Memory B cell (primary cell): ENCODE measurements at places on chromosomes 11 and 22.

GRCh38 chr22:49930596-49931412, 12.4 kb downstream of the CRELD2 start:
- peak; percentile 65 for DNase-seq

DNA sequence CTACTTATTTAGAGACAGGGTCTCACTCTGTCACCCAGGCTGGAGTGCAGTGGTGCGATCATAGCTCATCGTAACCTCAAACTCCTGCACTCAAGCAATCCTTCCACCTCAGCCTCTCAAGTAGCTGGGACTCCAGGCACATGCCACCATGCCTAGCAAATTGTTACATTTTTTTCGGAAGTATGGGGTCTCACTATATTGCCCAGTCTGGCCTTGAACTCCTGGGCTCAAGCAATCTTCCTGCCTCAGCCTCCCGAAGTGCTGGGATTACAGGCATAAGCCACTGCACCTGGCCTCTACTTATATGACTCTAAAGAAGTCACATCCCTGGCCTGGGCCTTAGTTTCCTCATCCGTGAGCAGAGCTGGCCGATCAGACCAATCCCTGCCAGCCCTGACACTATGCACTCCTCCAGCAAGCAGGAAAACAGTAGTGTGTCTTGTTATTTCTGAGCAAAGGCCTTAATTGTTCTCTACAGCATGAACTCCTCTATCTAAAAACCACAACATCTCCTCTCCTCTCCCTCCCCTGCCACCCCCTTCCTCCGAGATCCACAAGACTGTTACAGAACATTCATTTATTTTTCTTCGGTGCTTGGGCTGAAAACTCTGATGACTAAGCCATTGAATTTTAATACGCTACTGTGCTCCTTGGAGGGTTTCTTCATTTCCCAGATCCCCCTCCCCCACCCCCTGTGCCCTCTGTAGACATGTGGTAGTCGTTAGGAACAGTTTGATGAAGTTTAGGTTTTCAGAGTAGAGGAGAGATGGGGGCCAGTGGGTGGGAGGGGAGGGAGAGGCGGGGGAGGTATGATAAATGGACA, 91.5 kb downstream of the ABTB2 start:
- no peak for DNase-seq

GRCh38 chr22:39092111-39092862, 4.8 kb upstream of the APOBEC3H start:
- DNase-seq = no peak

DNA sequence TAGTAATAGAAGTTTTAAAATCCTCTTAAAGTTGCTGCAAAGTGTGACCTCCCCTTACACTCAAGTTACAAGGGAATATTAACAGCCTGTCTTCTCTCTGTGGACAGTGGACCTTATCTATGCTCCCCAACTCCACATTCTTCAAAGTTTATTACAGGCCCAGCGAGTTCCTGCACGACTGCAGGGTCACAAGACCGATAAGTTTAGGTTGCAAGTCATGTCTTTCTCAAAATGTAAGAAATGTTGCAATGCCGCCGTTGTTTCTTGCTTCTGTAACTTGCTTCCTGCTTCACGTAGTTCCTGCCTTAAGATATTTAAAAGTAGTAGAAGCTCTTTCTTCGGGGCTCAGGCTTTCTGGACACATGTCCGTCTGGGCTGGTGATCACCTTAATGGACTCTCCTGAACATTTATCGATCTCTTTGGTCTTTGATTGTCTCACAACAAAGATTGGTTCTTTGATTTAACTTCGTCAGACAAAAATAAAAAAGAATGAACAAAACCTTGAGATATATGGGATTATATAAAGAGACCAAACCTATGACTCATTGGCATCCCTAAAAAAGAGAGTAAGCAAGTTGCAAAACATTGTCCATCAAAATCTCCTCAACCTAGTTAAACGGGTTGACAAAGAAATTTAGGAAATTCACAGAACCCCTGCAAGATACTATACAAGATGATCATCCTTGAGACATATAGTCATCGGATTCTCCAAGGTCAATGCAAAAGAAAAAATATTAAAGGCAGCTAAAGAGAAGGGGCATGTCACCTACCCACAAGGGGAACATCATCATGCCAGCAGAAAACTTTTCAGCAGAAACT, 45.4 kb upstream of the GLYAT start:
- no peak for DNase-seq

DNA sequence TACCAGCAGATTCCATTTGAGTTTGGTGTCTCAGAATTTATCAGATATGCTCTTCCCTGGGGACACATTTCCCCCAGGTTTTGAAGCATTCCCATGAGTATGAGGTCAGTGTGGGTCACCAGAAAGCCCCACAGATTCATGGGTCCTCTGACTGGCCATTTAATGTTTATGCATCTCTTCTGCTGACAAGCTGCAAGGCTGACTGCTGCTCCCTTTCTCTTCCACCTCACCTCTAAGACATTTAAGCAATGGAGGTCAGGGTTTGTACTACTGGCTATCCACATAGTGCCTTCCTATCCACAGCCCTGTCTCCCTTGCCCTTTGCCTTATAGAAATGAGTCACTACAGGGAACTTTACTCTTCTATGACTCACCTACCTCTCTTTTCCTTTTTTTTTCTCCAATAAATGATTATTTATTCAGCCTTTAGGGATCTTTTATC, 106.0 kb upstream of the TIMP3 start:
- no peak for DNase-seq

GRCh38 chr11:27238811-27239210, 124.2 kb downstream of the CCDC34 start:
- no peak for DNase-seq

DNA sequence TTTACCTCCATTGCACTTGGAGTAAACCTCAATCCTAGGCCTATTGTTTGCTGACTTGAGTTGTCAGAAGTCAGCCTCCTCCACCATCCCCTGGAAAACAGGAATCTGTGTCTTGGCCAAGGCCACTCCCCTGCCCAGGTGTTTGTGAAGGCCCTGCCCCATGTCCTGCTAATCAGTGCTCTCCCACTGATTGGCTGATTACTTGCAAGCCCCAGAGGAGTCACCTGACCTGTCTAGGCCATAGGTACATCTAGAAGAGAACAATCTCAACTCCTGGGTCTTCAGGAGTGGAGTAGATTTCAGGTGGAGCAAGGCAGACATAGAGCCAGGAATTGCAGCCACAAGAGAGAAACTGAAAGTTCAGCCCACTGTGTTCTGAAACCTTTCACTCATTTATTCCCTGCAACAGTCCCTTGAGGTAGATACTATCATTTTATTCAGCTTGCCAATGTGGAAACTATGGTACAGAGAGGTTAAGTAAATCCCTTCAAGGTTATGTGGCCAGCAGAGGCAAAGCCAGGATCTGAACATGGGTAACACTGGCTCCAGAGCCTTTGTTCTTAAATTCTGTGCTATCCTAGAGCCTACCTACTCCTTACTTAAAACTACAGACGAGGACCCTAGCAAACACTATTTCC, 10.4 kb downstream of the OAF start:
- DNase-seq = no peak

DNA sequence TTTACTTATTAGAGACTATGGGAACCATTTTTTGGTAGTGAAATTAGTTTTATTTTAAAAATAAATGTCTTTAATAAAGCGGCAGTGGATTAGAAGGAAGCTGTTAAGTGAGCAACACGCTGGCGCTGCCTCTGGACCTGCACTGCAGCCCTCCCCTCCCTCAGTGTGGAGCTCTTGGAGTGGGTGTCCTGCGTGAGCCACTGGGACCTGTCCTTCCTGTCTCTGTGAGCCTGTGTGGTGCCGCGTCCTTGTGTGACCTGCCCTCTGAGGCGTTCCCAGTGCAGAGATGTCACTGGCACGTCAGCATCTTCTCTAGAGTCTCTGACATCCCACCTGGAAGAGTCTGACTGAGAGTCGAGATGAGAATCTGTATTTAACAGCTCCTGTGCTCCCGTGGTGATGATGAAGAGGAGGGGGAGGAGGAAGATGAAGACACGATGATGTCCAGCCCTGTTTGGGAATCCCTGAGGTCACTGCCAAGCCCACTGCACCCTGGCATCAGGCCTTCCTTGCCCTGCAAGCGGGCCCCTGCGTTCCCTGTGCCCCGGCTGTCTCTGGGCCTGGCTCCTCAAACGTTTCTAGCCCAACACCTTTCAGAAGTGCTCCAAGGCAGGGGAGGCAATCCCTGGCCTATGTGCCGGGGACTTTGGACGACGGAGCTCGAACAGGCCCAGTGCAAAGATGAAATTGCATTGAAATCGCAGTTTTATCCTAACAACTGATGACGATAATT, 271.8 kb downstream of the TBC1D22A start:
- no peak for DNase-seq

GRCh38 chr11:112364962-112365481, 104.4 kb upstream of the PLET1 start:
- DNase-seq = no peak

- DNase-seq = no peak
Observed at GRCh38 chr11:45805305-45806071, 539 bp downstream of the SLC35C1 start.

DNA sequence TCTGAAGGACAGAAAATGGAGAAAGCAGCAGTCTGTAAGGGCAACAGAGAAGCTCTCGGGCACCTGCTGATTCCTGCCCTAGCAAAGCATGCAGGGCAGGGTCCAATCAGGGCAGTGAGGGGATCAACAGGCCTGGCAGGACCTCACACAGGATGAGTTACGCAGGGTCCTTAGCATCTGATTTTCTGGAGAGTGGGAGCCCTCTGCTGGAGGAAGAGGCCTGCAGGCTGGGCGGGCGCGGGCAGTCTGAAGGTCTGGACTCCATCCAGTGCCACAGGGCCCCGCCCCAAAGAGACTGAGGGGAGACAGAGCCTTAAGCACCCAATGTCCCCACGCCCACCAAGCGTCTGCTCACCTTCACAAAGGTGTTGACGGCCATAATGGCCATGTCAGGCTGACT, 28.9 kb downstream of the AP1B1 start:
- no peak for DNase-seq

DNA sequence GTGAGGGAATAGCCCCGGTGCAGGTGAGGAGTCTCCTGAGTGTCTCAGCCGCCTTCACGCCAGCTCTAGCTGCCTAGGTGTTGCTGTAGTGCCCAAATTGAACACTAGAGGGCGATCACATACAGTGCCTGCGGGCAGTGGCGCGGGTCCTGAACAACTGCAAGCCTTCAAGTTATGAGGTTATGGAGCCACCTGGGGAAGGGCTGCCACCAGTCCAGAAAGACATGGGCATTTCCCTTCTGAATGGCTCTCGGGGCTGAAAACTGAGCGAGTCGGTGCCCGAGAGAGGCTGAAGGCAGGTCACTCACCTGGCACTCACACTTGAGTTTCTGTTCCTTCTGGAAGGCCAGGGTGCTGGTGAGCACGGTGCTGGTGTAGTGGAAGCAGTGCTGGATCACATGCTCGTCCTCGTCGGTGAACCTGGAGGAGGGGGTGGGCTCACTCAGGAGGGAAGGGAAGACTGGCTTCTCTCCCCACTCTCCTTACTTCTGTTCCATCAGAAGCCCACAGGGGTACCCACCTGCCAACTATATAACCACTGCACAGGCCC, 88.4 kb downstream of the PDE2A start:
- DNase-seq = peak; percentile 74

DNA sequence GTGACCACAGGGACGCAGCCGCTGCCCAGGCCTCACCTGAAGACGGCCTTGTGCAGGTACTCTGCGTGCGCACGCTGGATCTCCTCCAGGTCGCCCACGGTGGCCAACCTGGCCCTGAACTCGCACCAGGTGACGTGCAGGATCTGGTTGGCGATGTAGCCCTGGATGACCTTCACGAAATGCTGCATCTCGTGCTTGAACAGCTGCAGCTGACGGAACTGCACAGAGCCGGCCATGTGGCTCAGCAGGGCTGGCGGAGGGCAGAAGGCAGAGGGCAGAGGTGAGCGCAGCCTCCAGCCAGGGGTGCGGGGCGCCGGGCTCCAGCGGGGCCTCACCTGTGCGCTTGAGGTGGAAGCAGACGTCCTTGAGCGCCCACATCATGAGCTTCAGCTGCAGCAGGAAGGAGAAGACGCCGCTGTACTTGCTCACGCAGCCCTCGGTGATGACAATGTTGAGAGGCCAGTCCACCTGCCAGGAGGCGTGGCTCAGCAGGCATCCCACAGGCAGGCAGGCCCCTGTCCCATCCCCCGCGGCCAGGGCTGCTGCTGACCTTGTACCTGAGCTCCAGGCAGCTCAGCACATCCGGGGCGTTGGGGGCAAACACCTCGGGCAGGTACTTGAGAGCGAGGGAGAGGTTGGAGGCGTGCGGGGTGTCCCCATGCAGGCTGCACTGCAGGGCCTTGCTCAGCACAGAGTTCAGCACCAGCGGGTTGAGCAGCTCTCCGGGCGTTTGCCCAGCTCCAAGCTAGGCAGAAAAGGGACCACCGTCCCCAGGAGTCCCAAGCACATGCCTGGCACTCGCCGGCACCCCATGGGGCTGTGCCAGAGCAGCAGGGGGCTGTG, 17.6 kb downstream of the SELENOO start:
- DNase-seq = no peak

DNA sequence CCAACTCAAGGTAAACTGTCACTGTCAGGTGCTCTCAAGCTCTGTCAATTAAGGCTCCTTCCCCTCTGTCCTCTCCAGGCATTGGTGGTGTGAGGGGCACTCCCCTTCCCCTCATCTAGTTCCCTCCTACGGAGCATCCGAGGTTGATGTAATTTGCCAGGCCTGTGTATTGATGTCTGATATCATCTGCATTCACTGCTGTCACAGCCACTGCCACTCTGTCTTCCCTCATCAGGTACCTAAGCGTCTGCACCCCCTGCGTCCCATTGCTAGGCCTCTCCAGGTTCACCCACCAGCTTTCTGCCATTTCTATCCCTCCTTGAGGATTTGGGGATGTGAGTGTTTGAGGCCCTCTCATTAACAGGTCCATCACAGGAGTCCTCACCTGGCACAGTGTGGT, 50.0 kb upstream of the SYT13 start:
- DNase-seq = no peak
